Neural crest cell (in vitro differentiated cells): ENCODE measurements at places on chromosomes 3 and 15.

DNA sequence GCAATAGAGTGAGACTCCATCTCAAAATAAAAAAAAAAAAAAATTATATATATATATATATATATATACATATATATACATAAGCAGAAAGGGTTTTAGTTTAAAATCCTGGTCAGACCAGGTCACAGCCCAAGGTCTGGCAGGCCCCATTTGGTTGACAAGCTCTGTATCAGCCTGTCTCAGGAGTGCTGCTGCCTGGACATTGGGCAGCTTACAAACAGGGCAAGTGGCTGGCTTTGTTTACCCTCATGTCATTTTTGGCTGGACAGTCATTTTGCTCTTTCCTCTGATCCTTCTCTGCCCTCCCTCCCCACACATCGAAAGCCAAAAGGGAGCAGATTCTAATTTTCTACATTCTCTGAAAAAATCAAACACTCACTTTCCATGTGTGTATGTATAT lies 26.7 kb upstream of the KLHL6 start:
- DNase-seq = no peak

GRCh38 chr3:104738271-104738670 lies 628.4 kb upstream of the ALCAM start:
- DNase-seq = no peak

DNA sequence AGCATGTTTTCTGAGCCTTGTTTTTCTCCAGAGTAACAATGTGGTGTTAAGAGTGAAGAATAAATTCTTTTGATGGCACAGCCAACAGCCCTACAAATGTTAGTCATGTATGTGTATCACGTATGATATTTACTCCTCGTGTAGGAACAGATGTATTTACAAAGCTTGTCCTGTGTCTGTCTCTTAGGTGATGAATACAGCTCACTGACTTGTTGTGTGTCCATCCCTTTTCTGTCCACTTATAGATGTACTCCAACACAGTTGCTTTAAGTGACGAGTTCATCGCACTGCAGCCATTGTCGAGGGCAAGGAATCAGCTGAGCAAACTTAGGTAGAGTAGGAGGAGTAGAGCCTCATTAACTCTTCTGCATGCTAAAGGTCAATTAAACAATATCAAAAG lies 78.1 kb downstream of the DCUN1D1 start:
- DNase-seq = no peak

- DNase-seq = no peak
Observed at GRCh38 chr15:62026487-62027262, 33.6 kb downstream of the VPS13C start.

DNA sequence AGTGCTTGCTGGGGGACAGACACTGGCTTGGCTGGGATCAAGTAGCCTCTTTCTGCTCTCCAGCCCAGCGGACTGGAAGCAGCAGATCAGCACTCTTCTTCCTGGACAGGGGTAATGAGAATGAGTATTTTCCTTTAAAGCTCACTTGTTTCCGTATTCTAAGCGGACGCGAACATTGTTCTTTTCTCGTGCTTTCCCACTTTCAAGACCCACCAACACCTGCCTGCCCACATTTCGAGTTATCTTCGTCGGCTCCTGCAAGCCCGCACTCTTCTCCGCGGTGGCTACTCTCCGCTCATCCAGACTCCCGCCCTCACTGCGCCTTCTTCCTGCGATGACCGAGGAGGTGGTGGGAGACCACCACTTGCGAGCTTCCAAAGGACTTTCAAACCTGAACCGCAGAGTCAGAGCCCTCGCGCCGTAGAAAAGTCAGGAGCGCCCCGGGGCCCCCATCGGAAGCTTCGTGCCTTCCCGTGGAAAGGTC lies 1.6 kb upstream of the PPM1L start:
- DNase-seq = peak; percentile 40

DNA sequence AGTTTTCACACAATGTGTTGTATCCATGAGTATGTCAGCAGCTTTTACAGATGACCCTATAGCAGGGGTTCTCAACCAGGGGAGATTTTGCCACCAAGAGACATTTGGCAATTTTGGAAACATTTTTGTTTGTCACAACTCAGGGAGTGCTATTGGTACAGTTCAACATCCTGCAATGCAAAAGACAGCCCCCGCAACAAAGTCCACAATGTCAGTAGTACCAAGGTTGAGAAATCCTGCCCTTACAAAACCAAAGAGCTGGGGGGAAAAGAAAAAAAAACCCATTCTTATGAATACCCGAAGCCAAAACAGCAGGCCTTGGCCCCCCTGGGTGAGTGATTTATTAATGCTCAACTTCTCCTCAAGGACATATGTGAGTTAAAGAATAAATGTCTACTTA lies 99.1 kb downstream of the LARS2 start:
- DNase-seq = no peak

DNA sequence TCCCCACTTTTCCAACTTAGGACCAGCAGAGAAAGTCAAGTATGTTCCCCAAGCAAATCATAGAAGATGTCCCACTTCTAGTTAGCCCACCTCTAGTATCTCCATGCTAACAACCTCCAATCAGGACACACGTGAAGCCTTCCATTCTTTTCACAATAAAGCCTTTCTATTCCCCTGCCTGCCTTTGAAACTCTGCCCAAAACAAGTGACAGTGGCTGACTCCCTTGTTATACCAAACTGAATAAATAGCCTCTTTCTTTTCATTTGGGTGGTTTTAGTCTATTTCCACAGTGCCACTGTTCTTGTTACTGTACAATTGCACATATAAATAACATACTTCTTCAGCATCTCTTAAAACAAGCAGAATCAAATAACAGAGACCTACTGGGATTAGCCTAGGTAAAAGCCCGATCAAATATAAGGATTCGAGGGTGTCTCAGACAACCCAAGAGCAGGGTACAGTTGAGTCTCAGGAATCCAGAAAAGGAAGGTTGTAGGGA lies 118.0 kb upstream of the NPHP3 start:
- DNase-seq = no peak

GRCh38 chr3:142498397-142499180 lies 50.8 kb upstream of the XRN1 start:
- no peak for DNase-seq

- no peak for DNase-seq
Observed at GRCh38 chr3:4222574-4223175, 80.5 kb upstream of the SETMAR start.

DNA sequence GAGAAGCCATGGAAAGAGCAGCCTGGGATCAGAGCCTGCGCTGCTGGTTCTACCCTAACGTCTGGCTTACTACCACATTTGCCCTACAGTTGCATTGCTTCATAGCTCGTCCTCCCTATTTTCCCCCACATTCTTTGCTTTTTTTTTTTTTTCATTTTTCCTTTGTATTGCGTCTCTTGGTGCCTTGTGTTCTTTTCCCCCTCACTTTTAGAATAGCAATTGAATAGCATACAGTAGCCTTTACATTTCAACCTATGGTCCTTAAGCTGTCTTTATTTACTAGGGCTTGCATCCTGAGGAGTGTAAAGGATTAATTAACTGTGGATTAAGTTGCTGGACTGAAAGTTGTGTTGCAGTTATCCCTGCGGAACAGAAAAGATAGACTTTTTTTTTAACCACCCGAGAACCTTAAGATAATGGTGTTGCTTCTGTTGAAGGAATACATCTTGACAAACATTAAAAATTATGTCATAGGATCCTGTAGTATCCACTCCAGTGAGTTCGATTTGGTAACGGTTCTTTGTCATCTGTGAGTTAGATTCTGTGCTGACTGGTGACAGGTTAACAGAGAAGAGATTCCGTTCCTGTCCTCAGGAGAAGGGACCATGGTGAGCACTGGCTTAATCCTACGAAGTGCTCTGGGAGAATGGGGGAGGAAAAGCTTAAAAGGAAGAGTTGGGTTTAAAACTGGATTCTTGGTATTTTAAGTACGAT lies 417.4 kb upstream of the NAALADL2 start:
- no peak for DNase-seq
